ENCODE measurements at places on chromosomes 4 and X. TPM values are rescaled to one million over a fixed set of nuclear protein-coding genes. Genes with fewer than 3 reads are reported as not detected.

DNA sequence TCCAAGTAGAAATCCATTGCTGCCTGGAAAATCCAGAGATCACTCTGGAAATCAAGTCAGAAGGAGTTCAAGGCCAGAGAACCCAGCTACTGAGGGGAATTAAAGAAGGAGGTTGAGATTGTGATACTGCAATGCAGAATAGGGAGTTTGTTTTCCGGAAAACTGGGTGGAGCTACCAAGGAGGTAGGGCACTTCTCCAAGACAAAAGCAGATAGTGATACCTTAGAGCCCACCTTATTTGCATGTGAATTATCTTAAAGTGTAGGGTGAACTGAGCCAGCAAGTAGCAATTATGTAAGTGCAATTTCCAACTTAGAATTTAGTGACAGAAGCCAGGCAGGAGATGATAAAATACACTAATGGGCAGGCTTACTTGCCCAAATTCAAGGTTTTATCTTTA is 178.9 kb downstream of the MID1 start:
- DNase-seq: peak; percentile 40

GRCh38 chrX:97685753-97686152 is 802.0 kb downstream of the RPA4 start:
- peak; percentile 44 for DNase-seq

The MOSPD2 gene
- 9.5 TPM for total RNA-seq

DNA sequence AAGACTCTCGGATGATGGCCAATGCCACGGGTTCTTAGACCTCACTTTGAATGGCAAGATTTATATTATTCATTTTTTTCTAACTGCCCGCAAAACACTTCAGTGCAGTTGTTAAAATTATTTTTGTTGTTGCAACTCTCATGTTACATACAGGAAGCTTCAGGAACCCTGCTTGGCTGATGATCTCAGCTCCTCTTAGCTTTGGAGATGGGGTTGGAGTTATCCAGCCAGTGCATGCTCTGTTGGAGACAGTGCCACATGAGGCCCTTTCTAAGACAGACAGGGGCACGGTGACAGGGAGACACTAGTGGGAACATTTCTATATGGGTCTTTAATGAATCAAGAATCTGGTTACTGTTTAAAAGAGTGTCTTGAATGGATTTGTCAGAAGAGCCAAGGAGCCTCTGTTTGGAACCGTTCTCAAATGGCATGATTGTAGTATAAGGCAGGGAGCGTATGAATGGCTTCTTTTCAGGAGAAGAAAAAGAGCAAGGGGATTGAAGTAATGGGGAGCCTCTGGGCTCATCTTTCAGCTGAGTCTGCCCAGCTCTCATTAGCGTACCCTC is 61.9 kb upstream of the ENPP6 start:
- DNase-seq: no peak

DNA sequence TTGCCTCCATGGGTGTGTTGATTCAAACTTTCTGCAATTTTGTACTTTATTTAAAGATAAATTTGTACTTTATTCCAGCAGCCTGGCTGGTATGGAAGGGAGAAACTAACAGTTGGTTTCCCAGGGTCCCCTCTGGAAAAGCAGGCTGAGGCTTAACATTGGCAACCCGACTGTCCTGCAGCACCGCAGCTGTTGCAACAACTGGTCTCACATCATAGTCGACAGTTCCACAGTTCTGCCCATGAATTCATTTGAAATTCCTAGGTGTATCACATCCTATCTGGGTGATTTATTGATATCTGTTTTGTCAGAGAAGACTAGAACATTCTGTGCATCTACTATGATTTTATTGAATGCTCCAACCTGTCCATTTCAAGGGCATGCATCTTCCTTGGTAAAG is 98.8 kb upstream of the GATB start:
- no peak for DNase-seq

DNA sequence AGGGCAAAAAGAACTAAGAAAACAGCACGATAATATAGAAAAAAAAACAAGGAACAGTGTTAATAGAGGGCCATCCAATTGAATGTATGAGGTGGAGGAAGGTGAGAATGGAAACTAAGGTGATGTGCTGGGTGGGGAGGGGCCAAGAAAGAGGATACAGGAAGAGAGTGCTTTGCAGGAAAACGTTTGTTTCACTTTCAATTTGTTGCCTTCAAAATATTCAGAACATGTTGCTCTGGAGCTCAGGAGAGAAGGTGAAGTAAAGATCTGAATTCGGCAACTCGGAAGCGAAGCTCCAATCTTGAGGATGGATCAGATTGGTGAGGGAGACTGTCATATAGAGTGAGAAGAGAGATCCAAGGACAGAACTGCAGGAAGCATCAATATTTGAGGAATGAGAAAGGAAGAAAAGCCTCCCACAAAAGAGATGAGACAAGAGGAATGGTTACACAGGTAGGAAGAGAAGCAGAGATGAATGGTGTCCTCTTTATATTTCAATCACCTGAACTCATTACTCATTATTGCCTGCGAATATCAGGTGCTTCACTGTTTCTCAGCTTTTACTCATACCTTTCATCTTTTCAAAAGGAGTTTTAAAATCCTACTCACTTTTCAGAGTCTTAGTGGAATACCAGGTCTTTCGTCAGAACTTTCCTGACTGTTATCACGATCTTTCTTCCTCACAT is 14.7 kb upstream of the SEC24D start:
- DNase-seq: peak; percentile 91

GRCh38 chr4:156261230-156261629 is 307.6 kb upstream of the CTSO start:
- DNase-seq: no peak
